ENCODE measurements at places on chromosomes 2 and 18.

DNA sequence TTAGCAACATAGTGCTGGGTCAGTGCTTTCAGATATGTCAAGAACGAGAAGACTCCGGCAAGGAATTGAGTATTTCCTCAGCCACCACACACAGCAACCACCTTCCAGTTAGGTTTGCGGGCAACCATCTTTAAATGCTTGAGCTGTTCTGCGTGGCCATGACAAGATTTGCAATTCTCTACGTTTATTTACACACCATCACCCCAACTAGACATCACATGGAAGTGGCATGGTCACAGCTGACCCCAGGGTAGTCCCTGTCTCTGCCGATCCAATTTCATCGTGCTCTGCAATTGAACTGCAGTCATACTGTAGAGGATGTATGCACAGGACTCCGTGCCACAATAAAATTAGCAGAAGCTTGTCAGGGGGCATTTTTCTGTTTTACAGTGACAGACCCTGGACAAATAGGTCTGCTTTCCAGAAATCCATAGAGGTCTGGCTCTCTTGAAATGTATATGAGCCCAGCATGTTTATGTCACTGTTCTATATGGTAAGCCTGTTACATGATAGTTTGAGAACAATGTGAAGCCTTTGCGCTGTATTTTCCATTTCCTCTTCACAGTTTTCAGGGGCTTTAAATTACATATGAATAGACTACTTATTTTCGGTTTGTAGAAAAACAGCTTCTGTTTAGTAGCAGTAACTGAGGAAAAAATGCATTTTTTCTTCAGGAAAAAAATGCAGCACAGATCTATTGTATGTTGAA lies 605.2 kb downstream of the NR4A2 start:
- no peak for DNase-seq

DNA sequence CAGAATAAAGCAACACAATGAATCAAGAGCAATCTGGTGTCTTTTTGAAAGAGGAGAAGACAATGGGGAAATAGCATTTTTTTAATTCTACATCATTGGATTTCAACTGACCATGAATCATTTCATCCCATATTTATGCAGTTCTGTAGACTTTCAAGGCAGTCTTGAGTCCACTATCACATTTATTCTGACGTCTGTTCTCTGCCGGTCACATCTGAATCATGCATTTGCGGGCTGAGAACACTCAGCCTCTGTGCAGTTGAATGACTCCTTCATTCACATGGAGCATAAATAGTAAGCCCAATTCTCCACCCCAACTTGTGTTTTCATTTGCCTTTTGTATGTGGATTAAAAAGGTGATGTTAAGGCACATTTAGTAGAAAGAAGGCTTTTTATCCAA lies 128.2 kb downstream of the AKAIN1 start:
- no peak for DNase-seq

- DNase-seq: no peak
Measured at GRCh38 chr2:107111623-107112022, 225.7 kb upstream of the ST6GAL2 start.

DNA sequence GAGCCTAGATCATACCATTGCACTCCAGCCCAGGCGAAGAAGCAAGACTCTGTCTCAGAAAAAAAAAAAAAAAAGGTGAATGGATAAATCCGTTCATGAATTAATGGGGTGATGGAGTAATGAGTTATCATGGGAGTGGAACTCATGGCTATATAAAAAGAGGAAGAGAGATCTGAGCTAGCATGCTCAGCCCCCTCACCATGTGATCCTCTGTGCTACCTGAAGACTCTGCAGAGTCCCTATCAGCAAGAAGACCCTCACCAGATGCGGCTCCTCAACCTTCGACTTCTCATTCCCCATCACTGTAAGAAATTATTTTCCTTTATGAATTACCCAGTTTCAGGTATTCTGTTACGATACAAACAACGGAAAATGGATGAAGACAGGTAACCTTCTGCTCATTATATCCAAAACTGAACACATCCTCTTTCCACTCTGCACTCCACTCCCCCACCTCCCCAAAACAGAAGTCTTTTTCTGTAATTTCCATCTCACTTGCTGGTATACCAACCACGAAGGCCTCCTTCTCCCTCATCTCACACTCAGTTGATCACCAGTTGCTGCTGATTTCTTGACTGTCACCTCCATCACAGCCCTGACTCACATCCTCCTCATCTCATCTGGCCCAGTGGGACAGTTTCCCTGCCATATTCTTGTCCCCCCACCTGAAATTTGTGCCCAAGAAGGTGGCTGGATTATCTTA lies 8.8 kb downstream of the RETREG2 start:
- no peak for DNase-seq

All from stimulated activated CD8-positive, alpha-beta memory T cell treated with anti-CD3 and anti-CD28 coated beads, Interleukin-2, amount 100 ng/mL, for 48 hours (primary cell).